ENCODE measurements at places on chromosomes 6 and 20.

DNA sequence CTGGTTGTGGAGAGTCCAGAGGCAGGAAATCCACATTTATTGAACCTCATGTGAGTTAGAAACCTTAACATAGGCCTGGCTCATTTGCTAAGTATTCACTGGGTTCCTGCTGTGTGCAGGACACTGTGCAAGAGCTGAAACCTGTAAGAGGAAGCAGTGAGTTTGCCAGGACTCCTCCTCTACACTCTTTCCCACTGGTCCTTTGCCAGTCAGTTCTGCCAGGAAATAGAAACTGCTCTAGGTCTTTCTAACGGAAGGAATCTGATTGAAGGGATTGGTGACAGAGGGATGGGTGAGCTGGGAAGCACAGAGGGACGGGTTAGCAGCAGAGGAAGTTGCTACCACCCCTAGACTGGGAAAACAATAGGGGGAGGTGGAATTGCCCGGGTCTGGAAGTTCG lies 234.2 kb upstream of the ECI2 start:
- no peak for DNase-seq

DNA sequence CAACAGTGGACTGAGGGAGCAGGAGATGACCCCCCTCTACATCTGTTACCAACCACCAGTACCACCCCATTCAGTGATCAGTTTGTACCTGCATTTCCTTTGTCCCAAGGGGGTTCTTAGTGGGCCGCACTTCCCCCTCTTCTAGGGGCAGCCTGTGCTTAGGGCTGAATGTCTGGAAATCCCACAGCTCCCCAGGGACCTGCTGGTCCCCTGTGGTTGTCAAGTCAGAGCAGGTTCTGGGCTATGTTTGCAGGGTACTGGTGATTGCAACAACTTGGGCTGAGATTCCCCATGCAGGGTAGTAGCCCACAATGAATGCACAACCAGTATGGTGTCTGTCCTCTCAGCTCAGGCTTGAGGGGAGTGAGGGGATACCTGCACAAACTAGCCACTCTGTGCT lies 39.7 kb upstream of the COL10A1 start:
- DNase-seq, result no peak

GRCh38 chr20:53011640-53012039 lies 39.5 kb downstream of the TSHZ2 start:
- no peak for DNase-seq

DNA sequence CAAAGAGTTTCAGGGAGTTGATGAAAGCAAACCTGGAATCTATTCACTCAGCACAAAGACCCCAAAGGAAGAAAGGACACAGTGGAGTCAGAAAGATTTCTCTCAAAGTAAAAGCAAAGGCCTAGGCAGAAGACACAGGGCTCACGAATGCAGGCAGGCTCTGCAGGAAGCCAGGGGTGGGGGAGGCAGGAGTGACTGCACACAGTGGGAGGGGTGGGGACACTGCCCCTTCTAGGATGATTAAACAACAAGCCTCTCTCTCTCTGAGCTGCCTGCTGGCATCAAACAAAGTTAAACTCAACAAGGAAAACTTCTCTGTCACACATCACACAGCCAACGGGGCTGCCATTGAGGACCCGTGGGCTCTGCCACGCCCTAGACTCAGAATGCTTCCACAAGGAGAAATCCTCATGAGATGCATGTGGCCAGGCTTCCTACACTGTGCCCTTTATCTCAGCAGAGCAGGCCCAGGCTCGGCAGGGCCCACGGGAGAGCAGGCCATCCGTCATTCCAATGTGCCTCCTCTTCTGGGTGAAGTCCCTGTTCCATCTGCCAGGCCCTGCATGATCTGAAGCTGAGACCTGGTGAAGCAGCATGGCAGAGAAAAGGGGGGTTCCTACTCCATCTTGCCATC lies 70.1 kb downstream of the RAMACL start:
- no peak for DNase-seq

- no peak for DNase-seq
Measured at GRCh38 chr6:115601509-115601908, 459.2 kb downstream of the FRK start.

GRCh38 chr6:31355583-31355948 lies 1.4 kb downstream of the HLA-B start:
- no peak for DNase-seq

GRCh38 chr20:41657655-41658054 lies 39.5 kb upstream of the CHD6 start:
- no peak for DNase-seq
